Glutamatergic neuron (in vitro differentiated cells): ENCODE measurements at places on chromosomes 3 and 15. TPM values are rescaled to one million over a fixed set of nuclear protein-coding genes. Genes with fewer than 3 reads are reported as not detected.

Gene LSAMP
- total RNA-seq = 67.1 TPM

Gene SPATA12
- total RNA-seq = not detected

Gene SQOR
- total RNA-seq = not detected

Gene SLC25A38
- total RNA-seq = 21.1 TPM

Gene C2CD4A
- total RNA-seq = 0.20 TPM

Gene INSYN1
- total RNA-seq = 86.6 TPM
